ENCODE measurements at places on chromosomes 3 and 15. TPM values are rescaled to one million over a fixed set of nuclear protein-coding genes. Genes with fewer than 3 reads are reported as not detected.
A peak's percentile ranks its signal among the peaks of the same experiment; 100 is the strongest.

The TIMP4 gene
- not detected for polyA plus RNA-seq

The ZNF385D gene
- not detected for polyA plus RNA-seq

The TNNC1 gene
- polyA plus RNA-seq = not detected

The GPR62 gene
- polyA plus RNA-seq = not detected

The GOLGA6L9 gene
- polyA plus RNA-seq = 0.43 TPM

DNA sequence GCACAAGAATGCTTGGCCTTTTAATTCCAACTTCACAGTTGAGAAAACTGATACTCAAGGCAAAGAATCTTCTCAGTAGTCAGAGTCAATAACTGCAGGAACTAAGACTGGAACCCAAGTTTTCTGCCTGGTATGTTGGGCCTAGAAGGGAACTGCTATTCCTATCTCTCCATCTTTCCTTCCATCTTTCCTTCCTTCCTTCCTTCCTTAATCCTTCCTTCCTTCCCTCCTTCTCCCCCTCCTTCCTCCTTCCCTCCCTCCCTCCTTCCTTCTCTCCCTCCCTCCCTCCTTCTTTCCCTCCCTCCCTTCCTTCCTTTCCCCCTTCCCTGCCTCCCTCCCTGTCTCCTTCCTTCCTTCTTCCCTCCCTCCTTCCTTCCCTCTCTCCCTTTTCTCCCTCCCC is 131.2 kb downstream of the RORA start:
- DNase-seq = no peak

DNA sequence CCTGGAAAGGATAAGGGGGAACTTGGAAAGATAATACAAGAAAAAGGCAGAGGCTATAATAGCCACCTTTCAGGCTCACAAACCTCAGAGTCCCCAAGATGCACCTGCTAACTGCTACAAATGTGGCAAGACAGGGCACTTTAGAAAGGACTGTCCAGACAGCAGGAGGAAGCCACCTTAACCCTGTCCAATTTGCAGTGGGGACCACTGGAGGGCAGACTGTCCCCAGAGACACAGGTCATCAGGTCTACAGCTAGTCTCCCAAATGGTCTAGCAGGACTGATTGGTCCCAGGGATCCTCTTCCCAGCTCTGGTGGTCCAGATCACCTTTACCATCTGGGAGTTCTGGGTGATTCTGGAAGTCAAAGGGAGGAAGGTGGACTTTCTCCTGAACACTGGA is 882.5 kb upstream of the GBE1 start:
- no peak for DNase-seq

GRCh38 chr3:115336836-115337235 is 189.7 kb upstream of the ZBTB20 start:
- no peak for DNase-seq

DNA sequence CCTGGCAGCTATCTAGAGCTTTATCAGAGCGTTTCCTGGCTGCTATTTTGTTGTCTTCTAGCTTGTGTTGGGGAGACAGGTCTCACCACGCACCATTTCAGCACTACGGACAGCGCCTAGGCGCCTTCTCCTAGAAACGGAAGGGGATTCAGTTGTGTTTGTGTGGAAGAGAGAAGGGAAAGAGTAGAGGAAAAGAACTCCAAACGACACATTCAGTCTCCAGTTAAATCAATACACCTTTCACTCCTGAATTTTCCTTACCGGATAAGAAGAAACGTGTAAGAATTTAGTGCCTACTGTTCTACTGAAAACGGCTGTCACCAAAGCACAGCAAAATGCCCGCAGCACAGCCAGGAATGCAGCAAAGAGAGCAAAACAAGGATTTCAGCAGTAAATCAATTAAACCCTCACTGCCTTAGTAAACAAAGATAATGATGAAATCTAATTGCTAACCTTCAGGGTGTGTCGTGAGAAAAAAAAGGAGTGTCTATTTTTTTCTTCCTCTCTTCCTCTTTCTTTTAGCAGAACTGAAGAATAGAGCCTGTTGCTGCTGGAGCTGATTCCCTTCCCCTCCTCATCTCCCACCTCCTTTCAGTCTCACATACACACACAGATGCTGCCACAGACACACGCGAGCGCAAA is 412 bp upstream of the CTXN2 start:
- DNase-seq = peak; percentile 3

GRCh38 chr15:51185213-51186159 is 90.8 kb upstream of the TNFAIP8L3 start:
- no peak for DNase-seq

GRCh38 chr15:101490408-101490891 is 943 bp upstream of the PCSK6 start:
- DNase-seq = no peak

GRCh38 chr3:17995769-17996168 is 253.3 kb upstream of the TBC1D5 start:
- DNase-seq = no peak

DNA sequence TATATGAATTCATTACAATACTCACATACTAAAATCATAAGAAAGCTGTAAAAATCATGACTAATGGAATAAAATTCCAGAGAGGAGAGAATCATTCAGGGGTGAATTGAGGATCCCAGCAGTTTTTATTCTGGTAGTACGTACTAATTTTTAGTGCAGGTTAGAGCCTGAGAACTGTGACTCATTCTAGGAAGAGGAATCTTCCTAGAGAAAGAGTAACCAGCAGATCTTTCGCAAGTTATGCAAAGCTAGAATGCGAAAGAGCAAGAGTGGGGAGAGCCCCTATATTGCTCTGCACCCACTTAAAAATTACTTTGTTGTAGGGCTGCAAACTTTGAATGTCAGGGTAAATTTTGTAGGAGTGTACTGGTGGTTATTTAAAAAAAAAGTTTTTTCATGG is 303.6 kb upstream of the ARPP21 start:
- DNase-seq = no peak

DNA sequence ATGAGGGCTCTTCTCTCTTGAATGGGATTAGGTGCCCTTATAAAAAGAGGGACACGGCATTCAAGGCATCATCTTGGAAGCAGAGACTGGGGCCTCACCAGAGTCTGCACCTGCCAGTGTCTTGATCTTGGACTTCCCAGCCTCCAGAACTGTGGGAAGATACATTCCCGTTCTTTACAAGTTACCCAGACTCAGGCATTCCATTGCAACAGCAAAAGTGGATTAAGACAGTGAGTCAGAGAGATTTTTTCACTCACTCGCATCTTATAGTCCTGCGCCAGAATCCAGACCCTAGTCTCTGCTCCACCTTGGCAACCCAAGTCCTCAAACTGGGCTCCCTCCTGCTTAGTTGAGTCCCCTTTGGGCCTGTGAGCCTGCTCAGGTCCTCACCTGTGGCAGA is 2.7 kb downstream of the LCTL start:
- no peak for DNase-seq

DNA sequence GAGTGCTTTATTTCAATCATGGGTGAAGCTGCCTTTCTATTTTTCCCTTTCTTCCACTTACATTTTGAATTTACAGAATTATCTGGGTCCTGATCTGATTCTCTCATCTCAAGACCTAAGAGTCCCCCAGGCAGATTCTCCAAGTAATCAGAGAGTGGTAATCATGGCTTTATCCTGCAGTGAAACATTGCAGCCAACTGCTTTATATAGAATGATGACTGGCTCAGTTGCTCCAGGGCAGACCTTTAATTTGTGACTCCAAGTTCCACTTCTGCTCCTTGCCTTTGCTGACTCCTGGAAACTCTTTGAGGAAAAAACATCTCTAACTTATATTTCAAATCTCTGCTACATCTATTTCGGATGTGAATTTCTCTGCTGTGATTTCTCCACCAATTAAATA is 25.5 kb upstream of the NPTN start:
- no peak for DNase-seq

DNA sequence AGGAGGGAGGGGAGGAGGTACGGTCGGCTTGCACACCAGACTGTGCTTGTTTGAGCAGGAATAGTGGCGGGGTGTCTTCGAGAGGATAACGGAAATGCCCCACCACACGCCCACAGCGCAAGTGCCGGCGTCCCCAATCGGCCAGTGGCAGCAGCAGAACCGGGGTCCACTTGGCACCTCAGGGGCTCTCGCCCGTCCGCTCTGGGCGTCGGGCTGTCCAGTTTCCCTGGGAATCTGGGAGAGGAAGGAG is 53.7 kb downstream of the CCDC54 start:
- peak; percentile 6 for DNase-seq

GRCh38 chr3:71725271-71725991 is at the start of gene EIF4E3:
EIF4E3 (minus strand) TSS chr3:71725402; CDS start chr3:71725367, 35 bp downstream.
- DNase-seq = peak; percentile 24

DNA sequence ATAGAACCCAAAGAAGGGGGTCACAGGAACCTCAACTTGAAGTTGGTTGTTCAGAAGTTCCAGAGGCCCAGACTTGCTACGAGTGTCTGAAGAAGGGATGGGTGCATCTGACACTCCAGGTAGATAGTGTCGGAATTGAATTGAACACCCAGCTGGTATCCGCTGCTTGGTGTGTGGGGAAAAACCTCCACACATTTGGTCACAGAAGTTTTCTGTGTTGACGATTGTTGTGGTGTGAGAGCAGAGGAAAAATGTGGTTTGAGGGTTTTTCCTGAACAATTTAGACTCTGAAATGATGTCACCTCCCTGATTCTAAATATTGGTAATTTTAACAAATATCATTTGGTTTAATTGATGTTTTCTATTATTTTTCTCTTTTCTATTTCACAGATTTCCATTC is 218.8 kb upstream of the CTNNB1 start:
- DNase-seq = no peak

- DNase-seq = no peak
Measured at GRCh38 chr3:113771993-113772392, 25.2 kb downstream of the ATP6V1A start.

DNA sequence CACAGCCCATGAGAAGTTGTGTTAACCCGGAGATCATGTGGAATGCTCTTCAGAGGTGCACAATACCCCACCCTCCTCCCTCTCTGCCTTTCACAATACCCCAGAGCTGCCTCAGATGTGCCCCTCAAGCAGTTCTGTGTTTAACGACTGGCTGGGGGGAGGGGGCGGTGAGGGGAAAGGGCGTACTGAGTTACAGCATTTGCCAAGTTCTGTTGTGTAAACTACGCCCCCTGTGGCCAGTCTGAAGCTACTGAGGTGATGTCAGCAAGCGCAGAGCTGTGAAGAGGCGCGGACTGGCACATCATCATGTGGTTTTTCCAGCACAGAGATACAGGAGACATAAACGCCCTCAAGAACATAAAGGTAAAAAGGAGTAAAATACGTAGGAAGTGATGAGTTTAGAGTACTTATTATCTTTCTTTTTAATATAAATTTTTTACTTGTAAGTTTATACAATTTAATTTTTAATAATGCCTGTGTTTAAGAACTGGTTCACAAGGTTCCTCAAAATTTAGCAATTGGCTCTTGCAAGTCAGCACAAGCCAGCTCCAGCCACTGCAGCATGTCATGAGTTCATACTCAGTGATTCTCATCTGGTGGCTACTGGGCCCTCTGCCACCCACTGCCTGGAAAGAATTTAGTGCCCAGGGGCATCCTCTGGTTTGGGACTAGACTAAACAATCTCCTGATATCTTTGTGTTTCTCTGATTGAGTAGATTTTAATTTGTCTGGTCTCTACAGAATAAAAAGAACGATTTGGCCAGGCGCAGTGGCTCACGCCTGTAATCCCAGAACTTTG is 1.7 kb downstream of the EPB42 start:
- DNase-seq = no peak

- DNase-seq = no peak
Measured at GRCh38 chr3:26625187-26625586, 2.6 kb downstream of the LRRC3B start.

DNA sequence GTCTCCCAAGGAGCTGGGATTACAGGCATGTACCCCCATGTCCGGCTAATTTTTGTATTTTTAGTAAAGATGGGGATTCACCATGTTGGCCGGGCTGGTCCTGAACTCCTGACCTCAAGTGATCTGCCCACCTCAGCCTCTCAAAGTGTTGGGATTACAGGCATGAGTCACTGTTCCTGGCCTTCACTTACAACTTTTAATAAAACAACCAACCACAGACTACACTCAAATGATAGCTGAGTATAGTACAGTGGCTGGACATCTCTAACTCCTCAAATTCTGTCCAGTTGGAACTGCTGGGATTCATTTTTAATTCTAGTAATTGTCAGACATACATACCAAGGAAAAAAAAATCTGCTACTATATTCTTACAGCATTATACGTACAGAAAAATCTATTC is 71.0 kb downstream of the PBRM1 start:
- DNase-seq = no peak

GRCh38 chr15:84747416-84748273 is 747 bp upstream of the ZNF592 start:
- DNase-seq = peak; percentile 68

DNA sequence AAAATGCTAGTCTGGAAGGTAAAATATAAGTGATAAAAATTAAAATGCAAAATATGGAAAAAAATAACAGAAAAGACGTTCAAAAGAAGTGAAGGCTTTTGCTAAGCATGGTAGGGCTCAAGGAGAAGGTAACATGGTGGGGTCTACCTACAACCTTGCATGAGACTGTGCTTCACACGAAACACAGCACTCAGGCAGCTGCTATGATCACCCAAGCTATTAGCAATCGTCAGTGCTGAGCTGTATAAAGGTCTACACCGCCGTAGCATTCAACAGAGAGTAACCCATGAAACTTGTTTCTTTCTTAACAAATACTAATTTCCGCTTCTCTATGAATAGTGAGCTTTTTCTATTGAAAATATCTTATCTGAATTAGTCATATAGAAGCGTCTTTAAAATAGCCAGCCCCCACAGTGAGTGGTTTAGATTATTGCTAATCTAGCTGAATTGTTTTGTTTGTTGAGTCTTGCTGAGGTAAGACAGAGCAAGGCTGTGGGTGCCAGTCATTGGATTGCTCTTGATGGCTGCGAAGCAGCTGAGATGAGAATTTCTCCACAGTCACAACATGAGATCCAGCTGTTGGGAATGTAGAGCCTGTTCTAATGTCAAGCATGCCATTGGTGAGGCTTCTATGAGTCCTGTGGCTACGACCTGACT is 230.0 kb downstream of the KLF13 start:
- DNase-seq = no peak

DNA sequence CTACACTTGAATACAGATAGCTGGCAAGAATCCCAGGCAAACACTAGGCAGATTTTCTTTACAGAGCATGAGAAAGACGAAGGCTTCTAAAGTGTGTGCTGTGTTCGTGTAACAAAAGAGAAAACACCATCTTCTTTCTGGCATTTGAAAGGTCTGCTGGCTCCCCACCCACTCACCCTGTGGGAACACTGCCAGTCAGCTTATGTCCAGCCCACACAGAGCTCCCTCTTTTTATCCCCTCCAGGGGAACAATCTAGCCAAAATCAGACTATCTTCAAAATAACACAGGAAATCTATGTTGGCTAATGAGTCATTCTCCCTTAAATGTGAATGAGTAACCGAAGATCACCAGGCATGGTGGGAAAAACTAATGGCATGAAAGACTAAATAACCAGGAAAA is 45.6 kb upstream of the PAQR5 start:
- no peak for DNase-seq

- no peak for DNase-seq
Measured at GRCh38 chr15:63195569-63196015, 6.2 kb downstream of the RAB8B start.

DNA sequence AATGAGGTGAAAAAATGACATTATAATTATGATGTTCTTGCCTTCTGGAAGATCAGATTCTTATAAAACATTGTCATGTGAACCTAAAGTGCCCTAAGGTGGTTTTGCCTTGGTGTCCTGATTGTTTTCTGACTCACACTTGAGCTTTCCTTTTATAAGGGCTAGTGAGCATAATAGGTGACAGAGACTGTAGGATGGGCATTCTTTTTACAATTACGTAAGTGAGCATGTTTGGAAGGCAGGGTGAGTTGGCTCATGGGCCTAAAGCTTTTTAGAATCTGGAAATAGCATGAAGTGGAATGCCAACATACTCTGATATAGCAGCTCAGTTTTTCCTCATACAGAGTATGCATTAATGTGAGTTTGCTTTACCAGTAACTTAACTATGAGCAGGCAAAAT is 41.2 kb downstream of the CRYBG3 start:
- no peak for DNase-seq
